ENCODE measurements at places on chromosomes 6 and 20. TPM values are rescaled to one million over a fixed set of nuclear protein-coding genes. Genes with fewer than 3 reads are reported as not detected.

The SYNDIG1 gene
- total RNA-seq: 1.6 TPM

The SEL1L2 gene
- not detected for total RNA-seq

The RIPOR3 gene
- total RNA-seq: not detected

The KIF25 gene
- 0.03 TPM for total RNA-seq

The ULBP2 gene
- 3.2 TPM for total RNA-seq

The ECT2L gene
- total RNA-seq: not detected

The C4B gene
- 0.78 TPM for total RNA-seq

The EEF1A2 gene
- 146 TPM for total RNA-seq

The RAD21L1 gene
- total RNA-seq: not detected

The ADGRF5 gene
- not detected for total RNA-seq

The GRM1 gene
- total RNA-seq: 0.02 TPM
